Stimulated activated CD8-positive, alpha-beta memory T cell treated with anti-CD3 and anti-CD28 coated beads, Interleukin-2, amount 100 ng/mL, for 1 hour (primary cell): ENCODE measurements at places on chromosomes 2 and 18.

- no peak for DNase-seq
Measured at GRCh38 chr2:65055422-65056214, 598 bp upstream of the CEP68 start.

DNA sequence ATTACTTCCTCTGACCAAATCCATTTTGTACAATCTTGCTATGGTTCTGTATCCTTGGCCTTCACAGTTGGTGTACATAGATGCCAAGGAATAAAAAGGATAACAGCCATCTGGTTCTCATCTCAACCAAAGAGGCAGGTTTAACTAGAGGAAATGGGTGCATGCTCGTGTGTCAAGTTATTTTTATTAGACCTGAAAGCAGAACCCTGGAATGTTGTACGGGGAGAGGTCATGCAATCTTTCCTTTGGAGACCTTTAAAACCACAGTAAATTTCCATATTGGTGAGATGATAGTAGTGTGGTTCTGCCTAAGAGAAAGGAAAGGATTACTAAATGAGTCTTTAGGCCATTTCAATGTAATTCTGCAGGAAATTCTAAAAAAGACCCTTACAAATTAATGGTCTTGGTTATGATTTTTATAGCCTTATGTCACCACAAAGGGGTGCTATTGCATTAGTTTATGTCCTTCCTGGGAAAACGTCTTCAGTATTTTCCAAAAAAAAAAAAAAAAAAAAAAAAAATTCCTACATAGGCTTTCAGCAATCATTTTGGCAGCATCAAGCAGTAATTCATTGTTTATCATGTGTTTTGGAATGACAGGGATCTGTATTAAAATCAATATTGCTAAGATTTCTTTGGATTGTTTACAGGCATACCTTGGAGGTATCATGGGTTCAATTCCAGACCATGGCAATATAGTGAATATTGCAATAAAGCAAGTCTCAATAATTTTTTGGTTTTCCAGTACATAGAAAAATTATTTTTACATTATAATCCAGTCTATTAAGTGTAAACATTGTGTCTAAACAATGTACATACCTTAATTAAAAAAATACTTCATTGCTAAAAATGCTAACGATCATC, 270.8 kb downstream of the NYAP2 start:
- DNase-seq: no peak

- DNase-seq: no peak
Measured at GRCh38 chr2:234793212-234793785, 158.5 kb upstream of the SH3BP4 start.

- DNase-seq: no peak
Measured at GRCh38 chr2:219065484-219065883, 4.8 kb upstream of the IHH start.

DNA sequence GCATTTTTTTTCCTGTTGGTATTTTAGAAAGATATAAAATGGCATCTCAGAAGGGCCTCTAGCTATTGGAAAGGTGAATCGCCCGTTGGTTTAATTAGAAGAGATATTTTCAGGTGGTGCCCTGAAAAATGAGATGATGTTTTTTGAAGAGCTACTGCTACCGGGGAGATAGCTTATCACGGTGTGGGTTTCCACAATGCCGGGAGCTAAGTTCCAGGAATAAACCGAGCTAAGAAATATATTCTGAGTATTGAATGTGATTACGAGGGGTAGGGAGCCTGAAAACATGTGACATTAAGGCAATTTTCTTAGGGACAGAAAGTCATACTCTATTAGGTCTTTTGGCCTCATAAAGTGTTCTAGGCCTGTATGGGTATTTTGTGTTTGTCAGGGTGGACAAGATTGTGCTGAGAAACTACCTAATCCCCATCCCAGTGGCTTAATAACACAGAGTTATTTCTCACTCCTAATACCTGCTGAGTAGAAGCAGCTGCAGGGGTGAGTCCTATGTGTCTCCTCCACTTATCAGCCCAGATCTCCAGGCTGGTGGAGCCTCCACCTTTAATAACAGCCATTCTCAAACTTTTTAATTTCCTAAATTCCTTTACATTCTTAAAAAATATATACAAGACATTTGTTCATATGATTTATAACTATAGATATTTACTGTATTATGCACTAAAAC, 150.2 kb downstream of the LRRTM1 start:
- DNase-seq: no peak

DNA sequence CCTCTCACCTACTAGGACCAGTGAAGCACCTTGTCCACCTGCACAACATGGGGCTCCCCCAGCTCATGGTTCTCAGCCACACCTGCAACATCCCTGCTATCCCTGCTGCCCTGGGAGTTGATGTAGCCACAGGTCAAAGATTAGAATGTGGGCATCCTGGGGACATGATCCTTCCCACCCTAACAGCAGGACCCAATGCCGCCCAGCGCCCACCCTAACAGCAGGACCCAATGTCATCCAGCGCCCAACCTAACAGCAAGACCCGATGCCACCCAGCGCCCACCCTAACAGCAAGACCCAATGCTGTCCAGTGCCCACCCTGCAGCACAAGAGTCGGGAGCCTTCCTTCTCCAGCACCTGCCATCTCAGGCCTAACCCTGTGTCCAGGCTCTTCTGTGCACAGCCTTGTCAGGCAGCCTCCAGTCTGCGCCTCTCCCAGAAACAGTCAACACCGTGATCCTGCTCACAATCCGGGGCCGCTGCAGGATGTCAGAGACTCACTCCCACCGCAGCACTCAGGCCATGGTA, 237.3 kb upstream of the SALL3 start:
- no peak for DNase-seq

DNA sequence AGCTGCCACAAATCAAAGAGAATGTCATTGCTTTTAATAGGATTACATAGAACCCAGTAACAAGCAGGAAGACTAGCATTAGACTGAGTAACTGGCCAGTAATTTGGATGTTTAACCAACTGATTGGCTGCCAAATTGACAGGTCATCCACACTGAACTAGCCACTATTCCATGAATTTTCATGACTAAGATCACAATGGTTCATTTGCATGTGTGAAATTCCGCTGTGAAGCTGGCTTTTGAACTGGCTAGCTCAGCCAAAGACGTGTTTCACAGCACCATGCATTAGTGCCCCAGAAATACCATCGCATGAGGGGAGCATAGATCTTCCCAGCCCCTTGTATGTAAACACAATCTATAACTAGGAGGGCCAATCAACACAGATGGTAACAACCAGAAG, 649.8 kb downstream of the ARHGAP15 start:
- DNase-seq: no peak

DNA sequence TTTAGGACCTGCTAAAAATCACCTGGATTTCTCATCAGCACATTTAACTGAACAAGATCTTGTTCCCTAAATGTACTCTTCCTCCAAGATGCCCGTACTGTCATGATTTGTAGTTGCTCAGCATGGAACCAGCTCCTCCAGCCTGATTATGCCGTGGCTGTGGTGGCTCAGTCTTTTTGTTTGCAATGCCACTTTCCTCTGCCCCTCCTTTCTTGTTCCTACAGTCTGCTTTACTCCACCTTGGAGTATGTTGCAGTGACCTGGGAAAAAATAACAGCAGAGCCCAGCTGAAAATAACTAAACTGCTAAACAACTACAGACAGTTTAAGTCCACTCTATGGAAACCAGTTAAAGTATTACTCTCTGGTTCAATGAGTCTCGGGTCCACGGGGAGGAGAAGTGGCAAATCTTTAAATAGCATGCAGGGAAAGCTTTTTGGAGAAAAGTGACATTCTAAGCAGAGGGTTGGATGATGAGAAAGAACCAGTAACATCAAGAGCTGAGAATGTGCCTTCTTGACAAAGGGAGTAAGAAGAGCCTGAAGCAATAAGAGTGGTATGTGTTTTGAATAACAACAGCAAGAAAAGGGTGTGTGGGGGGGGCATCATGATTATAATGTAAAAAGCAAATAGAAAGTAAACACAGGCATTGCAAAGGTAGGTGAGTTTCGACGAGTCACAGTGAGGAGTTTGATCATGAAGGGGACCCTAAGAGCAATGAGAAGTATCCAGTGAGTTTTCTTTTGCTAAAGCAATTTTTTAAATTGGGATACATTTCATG, 225.7 kb downstream of the TMX3 start:
- DNase-seq: no peak
